H9 (cell line): ENCODE measurements at places on chromosomes 6 and 20.

DNA sequence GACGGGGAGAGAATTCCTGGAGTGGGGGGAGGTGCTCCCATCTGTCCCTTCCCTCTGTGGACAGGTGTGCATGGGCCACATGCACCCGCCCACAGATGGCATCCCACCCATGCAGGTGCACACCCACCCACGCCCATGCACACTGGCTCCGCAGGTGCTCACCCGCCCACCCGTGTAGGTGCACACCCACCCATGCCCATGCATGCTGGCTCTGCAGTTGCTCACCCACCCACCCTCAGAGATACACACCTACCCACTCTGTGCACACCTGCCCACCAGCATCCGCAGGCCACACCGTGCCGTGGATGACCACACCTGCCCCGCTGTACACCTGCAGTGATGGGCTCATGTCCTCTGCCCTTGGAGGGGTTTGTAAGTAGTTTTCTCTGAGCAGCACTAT is 132.0 kb downstream of the PHACTR3 start:
- no peak for DNase-seq

GRCh38 chr6:14642842-14643241 is 525.3 kb downstream of the CD83 start:
- DNase-seq: no peak

DNA sequence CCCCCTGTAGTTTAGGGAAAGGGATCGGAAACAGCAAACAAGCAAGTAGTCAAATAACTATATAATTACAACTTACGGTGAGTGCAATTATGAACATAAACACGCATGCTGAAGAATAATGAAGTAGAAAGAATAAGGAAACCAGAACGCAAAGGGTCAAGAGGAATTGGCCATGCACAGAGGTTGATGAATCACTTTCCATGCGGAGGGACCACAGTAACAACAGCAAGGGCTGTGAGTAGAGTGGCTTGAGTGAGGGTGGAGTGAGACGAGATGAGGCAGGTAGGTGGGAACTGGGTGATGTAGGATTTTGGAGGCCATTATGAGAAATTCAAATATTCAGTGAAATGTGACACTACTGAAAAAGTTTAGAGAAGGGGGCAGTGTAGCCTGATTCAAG is 112.2 kb upstream of the LAMP5 start:
- DNase-seq: no peak

- DNase-seq: peak; percentile 56
Measured at GRCh38 chr6:118776607-118777549, 117.1 kb upstream of the ASF1A start.

GRCh38 chr20:37417617-37418467 is 71.9 kb downstream of the SRC start:
- DNase-seq: no peak

DNA sequence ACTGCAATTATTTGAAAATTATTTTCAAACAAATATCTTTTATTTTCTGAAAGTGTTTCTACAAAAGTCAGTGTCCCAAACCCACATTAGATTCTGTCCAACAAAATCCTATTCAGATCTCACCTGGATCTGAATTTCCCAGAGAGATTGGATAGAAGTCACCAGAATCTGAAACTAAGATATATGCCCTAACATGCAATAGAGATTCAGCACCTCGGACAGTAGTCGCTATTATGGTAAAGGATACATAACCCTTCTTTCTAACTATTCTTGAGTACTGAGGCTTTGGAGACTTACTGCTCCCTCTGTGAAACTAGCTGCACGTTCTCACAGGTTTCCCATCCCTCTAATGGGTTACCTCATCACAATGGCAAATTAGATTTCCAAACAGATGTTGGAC is 151.4 kb downstream of the ID4 start:
- DNase-seq: no peak

DNA sequence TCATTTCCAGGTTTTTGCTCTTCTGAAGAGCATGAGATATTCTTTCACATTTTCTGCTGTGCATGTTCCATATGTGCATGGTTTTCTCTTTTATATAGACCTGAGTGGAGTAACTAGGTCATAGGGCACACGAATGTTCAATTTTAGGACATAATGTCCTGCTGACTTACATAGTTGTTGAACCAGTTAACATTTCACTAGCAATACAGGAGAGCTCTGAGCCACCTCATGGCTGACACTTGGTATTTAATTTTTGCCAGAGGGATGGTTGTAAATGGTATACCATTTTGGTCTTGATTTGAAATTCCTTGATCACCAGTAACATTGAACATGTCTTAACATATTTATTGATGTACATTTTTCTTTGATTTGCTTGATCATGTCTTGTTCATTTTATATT is 38.3 kb downstream of the IGF2R start:
- DNase-seq: no peak

- no peak for DNase-seq
Measured at GRCh38 chr6:96110878-96111277, 95.1 kb downstream of the FUT9 start.

GRCh38 chr6:154689493-154690255 is 43.5 kb upstream of the SCAF8 start:
- no peak for DNase-seq

- no peak for DNase-seq
Measured at GRCh38 chr20:36929290-36929689, 22.2 kb downstream of the SAMHD1 start.

- no peak for DNase-seq
Measured at GRCh38 chr6:140857739-140858380, 1274.9 kb upstream of the GJE1 start.

- DNase-seq: no peak
Measured at GRCh38 chr6:99282479-99283062, 66.9 kb downstream of the FAXC start.

- no peak for DNase-seq
Measured at GRCh38 chr6:92623431-92623830, 795.9 kb downstream of the EPHA7 start.

- DNase-seq: no peak
Measured at GRCh38 chr6:70668499-70668812, 773 bp downstream of the SMAP1 start.

DNA sequence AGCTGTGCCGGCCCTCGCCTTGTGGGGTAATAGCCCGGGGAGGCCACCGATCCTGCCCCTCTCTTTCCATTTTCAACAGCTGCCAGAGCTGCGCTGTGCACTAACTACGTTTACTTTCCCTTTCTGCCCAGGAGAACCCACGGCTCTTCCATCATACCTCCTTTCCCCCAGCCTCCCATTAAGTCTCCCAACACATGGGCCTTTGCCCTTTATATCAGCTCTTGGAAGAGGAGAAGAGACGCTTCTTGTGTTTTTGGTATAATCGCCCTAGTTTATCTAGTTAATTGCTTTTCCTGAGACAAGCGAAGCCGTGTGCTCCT is 637 bp downstream of the UBR2 start:
- DNase-seq: no peak
